Ovary (tissue), 10 donors: ENCODE measurements at places on chromosomes 2 and 18.

- no peak for DNase-seq
Observed at GRCh38 chr2:181627545-181627944, 29.4 kb downstream of the CERKL start.

GRCh38 chr2:88709181-88709631 lies 17.7 kb downstream of the RPIA start:
- DNase-seq, result no peak

- peak; percentile 64 for DNase-seq
Observed at GRCh38 chr2:8685697-8686358, 4.0 kb downstream of the ID2 start.

DNA sequence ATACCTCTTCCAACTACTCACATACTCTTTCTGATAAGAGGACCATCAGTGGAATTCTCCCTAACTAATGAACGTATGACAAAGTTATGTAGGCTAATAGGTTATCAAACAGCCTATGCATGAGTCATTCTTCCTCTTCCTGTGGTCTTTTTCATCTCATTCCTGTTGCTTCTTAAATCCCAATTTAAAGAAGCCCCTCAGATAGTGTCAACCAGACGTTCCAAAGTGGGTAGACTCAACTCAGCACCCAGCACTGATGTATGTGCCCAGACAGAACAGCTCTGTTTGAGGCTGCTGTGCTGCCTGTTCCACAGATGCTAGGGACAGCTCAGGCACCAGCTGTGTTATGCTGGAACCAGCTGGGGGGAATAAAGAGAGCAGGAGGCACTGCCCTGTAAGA lies 52.6 kb downstream of the CXCR4 start:
- DNase-seq, result no peak

DNA sequence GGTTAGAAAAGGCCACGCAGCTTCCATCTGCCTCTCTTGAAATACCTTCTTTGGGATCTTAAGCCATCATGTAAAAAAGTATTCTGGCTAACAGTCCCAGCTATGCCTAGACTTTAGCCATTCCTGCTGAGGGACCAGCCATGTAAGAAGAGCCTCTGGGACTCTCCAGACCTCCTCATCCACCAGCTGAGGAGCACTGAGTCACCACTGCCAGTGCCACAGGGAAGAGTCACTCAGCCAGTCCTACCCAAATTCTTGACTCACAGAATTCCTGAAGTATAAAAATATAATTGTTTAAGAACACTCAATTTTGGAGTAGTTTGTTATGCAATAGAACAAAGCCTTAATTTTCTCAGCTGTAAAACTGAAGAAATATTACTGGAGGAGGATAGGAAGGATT lies 436.7 kb downstream of the ZEB2 start:
- no peak for DNase-seq
